ENCODE measurements at places on chromosomes 12 and 14. TPM values are rescaled to one million over a fixed set of nuclear protein-coding genes. Genes with fewer than 3 reads are reported as not detected.

DNA sequence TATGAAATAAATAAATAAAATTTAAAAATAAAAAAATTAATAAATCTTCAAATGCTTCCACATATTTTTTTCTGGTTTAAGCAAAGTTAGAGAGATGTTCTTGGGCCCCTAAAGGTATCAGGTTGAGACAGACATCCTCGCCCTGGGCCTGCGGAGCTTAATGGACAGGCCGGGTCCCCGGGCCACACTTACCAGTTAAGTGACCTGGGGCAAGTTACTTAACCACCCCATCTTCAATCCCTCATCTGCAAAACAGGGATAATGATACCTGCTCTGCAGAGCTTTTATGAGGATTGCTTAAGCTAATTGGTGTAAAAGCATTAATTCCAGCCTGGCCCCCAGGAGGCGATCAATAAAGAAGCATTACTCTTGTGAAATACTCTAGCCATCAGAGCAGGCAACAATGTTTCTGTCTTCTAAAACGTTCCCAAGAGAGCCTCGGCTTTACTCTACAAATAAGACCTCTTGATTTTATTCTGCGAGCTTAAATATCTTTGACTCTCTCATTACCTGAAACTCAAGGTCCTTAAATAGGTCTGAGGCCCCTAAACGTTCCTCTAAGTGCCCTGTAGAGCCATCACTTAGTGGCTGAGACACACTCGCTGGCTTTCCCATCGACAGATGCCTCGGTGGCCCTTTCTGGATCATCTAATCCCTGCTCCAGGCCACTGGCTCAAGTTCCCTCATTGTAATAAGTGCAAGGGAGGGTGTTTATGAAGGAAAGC is 81.1 kb upstream of the DIO3 start:
- no peak overlapping the region for H3K4me3 ChIP-seq
- H3K4me1 ChIP-seq: no peaks in the 10 kb centered on the region
- no peak overlapping the region for H3K27ac ChIP-seq
- no peaks in the 10 kb centered on the region for H3K36me3 ChIP-seq
- DNase-seq: no peak

Gene PRPF39
- 46.0 TPM for total RNA-seq

DNA sequence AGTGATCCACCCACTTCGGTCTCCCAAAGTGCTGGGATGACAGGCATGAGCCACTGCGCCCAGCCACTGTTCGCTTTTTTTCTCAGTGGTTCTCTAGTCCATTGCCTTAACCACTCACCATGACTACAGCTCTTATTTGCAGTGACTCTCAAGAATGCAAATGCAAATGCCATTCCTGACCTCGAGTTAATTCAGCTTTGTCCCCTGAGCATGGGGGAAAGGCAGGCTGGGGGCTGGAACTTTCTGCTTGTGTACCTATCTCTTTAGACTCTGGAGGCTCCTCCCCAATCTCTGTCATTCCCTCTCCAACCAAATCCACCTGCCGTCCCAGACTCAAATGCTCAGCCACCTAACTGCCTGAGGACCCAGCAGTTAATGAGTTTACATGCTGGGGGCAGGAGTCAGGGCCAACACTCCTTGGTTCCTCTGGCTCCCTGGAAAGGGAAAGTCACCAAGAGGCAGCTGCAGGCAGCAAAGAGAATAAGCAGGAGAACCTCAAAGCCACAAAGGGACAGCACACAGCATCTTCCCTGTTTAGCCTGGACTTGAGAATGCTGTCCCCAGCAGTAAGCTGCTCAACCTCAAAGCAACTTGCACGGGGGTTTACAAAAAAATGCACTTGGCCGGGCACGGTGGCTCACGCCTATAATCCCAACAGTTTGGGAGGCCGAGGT is 5.3 kb upstream of the HNF1A start:
- no peak for DNase-seq
- H3K4me1 ChIP-seq: peaks cover 8% of the 10 kb centered on the region
- no peak overlapping the region for H3K4me3 ChIP-seq
- H3K27ac ChIP-seq: no peak overlapping the region

Gene KCNK13
- total RNA-seq: not detected

- H3K4me3 ChIP-seq: no peak overlapping the region
- no peak for DNase-seq
- H3K36me3 ChIP-seq: no peaks in the 10 kb centered on the region
- H3K27me3 ChIP-seq: peaks cover 6% of the 10 kb centered on the region
- no peak overlapping the region for H3K27ac ChIP-seq
- H3K4me1 ChIP-seq: no peaks in the 10 kb centered on the region
These were observed 266.7 kb downstream of the EMP1 start for GRCh38 chr12:13463189-13463588.

Gene PDZRN4
- not detected for total RNA-seq

DNA sequence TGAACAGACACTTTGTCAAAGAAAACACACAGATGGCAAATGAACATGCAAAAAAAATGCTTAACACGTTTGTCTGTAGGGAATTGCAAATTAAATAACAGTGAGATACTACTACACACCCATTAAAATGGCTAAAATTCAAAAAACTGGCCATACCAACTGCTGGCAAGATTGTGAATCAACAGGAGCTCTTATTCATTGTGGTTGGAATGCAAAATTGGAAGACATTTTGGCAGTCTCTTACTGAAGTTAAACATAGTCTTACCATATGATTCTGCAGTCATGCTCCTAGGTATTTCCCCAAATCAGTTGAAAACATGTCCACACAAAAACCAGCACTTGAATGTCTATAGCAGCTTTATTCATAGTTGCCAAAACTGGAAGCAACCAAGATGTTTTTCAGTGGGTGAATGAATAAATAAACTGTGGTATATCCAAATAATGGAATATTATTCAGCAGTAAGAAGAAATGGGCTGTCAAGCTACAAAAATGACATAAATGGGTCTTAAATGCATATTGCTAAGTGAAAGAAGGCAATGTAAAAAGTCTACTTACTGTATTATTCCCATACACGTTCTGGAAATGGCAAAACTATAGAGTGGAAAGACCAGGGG is 91.4 kb downstream of the PLEKHA5 start:
- no peak for DNase-seq
- H3K27ac ChIP-seq: no peak overlapping the region
- H3K4me3 ChIP-seq: no peak overlapping the region
- no peaks in the 10 kb centered on the region for H3K4me1 ChIP-seq

DNA sequence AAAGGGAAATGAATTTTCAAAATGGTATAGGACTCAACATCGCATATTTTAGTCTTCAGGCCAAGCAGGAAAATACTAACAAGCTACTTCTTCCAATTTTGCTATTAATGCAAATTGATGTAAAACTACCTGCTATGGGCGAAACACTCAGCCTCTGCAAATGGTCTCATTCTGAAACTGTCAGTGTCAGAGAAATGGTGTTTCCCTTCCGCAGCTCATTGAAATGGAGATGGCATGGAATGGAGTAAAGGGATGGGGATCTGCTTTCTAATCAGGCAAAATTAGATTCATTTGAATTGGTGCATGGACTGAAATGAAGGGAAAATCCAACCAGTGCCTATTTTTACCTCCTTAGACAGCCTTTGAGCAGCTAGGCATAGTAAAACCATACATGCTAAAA is 80.4 kb upstream of the EEA1 start:
- no peak for DNase-seq
- H3K4me3 ChIP-seq: no peak overlapping the region
- peaks cover 2% of the 10 kb centered on the region for H3K36me3 ChIP-seq
- peaks cover 7% of the 10 kb centered on the region for H3K4me1 ChIP-seq

Gene STYK1
- total RNA-seq: not detected

DNA sequence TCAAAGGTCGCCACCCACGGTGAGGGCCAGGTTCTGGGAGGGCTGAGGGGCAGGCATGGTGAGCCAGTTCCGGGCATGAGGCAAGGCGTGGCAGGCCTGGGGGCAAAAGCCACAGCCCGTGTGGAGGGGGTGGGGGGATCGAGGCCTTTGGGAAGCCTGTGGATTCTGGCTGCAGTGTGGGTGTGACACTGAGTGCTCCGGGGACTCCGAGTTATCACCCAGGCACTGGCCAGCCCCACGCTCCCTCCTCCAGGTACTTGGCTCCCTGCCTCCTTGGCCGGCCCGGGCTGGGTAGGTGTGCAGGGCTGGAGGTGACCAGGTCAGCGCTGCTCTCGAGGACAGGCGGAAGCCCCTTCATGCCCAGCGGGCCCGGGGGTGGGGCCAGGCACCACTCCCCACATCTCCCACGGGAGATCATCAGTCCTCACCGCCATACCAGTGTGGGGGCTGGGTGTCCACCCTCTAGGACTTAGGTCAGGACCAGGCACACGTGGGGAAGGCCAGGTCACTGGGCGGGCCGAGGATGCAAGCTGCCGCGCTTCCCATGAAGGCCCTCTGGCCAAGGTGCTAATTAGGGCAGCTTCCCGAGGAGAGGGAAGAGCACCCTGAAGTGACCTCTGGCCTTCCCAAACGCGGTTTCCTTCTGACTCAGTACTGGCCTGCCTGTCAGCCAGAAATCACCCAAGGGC is 34.1 kb upstream of the TDRD9 start:
- no peak overlapping the region for H3K4me3 ChIP-seq
- DNase-seq: no peak
- no peaks in the 10 kb centered on the region for H3K36me3 ChIP-seq
- no peaks in the 10 kb centered on the region for H3K4me1 ChIP-seq
- no peak overlapping the region for H3K27ac ChIP-seq

Gene CLEC1A
- total RNA-seq: not detected

Gene LRP1-AS
- total RNA-seq: not detected
